ENCODE measurements at places on chromosomes 7 and 10.

DNA sequence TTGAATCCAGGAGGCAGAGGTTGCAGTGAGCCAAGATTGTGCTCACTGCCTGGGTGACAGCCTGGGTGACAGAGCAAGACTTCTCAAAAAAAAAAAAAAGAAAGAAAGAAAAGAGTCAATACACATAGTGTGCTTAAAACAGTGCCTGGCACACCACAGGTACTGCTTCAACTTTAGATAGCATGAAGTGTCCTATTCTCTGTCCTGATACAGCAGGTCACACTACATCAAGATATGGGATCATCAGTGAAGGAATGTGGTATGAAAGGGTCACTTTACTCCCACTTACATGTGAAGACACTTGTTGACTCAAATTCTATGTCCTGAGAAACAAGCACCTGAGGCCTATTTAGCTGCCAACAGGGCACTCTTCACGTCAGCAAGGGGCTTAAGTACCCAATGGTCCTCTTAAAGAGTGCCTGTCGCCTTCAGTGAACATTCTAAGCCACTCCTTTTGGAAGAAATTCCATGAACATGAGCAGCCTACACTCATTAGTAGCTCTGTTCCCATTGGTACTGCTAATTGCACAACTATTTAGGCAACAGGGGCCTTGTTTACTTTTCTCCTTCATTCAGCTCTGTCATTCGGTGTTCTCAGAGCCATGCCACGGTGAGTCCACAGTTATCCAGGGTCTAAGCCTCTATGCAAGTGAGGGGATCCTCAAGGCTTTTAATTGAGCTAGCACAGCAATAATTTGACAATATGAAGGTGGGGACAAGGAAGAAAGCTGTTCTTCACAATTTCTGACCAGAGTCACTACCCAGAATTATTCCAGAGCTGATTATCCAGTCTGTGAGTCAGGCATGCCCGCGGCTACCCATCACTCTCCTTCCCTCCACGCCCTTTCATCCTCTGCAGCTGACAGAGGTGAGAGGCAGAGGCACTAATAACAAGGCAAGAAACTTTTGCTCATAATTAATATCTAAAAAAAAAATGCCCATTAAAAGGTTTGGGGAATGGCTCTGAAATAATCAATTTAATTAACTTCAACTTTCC is 56.6 kb upstream of the PTN start:
- no peak for DNase-seq

GRCh38 chr7:122515404-122515803 is 183.5 kb downstream of the RNF133 start:
- no peak for DNase-seq

GRCh38 chr10:7572391-7572790 is 94.4 kb downstream of the ITIH5 start:
- no peak for DNase-seq

DNA sequence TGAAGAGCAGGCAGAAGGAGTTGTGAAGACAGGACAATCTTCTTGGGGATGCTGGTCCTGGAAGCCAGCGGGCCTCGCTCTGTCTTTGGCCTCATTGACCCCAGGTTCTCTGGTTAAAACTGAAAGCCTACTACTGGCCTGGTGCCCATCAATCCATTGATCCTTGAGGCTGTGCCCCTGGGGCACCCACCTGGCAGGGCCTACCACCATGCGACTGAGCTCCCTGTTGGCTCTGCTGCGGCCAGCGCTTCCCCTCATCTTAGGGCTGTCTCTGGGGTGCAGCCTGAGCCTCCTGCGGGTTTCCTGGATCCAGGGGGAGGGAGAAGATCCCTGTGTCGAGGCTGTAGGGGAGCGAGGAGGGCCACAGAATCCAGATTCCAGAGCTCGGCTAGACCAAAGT is 1.5 kb downstream of the CHPF2 start:
- DNase-seq, result no peak

DNA sequence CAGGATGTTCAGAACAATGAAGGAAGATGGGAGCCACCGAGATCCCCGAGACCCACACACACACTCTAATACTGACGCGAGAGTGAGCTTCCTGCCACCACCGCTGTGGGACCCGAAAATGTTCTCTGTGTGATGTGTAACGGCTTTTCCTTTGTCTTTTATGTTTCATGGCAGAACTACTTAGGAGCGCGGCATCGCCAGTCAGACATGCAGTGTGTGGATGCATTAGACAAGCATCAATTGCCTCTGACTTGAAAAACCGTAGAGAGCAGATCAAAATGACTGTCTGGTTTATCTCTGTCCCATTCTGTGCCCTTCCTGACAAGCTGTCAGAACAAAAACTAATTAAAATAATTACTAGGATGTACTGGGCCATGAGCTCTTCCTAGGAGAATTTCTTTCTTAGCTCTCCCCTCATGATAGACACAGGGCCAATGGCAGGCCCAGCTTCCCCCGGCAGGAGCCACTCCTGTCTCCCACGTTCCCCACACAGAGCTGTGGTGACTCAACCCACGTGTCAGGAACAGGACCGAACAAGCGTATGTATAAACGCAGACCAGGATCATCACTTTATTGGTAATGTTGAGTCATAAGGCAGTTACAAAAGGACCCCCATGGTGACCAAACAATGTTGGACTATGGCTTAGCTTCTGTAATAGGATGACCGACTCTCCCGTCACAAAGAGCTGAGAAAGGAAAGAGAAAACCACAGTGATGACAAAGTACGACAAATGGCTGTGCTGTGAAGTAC is 705.0 kb downstream of the PARD3 start:
- no peak for DNase-seq

DNA sequence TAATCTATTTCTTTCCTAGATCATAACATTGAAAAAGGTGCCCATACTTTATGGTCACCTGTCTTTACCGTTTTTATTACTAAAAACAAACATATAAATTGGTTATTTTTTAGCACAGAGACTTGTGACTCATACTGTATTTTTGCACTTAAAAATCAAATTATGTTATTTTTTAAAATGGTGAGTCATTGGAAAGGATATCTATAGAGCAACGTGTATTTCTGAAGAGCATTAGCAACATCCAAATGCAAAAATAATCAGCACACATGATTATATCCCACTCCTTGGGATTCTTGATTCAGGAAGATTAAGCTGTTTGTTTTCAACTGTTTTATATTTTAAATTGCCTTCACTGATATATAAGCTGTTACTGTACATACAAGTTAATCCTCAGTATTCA is 40.7 kb upstream of the FMC1 start:
- no peak for DNase-seq

GRCh38 chr10:74092372-74092771 is 58.3 kb downstream of the AP3M1 start:
- no peak for DNase-seq

All from LoVo (cell line).